Activated CD4-positive, alpha-beta T cell treated with anti-CD3 and anti-CD28 coated beads for 48 hours (primary cell): ENCODE measurements at places on chromosomes 5 and 9.

DNA sequence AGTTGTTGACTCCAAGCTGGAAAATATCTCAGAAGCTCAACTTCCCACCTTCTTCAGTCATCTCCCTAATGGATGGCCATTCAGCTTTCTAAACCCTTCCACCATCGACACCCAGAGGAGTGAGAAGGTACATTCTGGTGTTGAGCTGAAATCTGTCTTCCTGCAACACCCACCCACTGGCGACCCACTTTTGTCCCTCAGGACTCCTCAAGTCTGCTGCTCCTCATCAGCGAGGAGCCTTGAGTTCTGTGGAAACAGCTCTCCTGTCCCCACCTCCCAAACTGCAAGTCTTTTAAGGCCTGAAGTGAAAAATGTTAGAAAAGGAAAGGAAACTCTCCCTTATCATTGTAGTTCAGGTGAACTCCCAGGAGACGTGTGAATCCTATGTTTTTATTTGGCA is 111.5 kb upstream of the HAND1 start:
- no peak for DNase-seq

- peak; percentile 19 for DNase-seq
These were observed 4.5 kb downstream of the LSM11 start for GRCh38 chr5:157747766-157748700.

GRCh38 chr5:55497712-55498111 is 37.1 kb downstream of the PLPP1 start:
- no peak for DNase-seq

GRCh38 chr5:17343675-17344074 is 126.2 kb downstream of the BASP1 start:
- no peak for DNase-seq

GRCh38 chr9:93009337-93010015 is 49.0 kb upstream of the SUSD3 start:
- no peak for DNase-seq

DNA sequence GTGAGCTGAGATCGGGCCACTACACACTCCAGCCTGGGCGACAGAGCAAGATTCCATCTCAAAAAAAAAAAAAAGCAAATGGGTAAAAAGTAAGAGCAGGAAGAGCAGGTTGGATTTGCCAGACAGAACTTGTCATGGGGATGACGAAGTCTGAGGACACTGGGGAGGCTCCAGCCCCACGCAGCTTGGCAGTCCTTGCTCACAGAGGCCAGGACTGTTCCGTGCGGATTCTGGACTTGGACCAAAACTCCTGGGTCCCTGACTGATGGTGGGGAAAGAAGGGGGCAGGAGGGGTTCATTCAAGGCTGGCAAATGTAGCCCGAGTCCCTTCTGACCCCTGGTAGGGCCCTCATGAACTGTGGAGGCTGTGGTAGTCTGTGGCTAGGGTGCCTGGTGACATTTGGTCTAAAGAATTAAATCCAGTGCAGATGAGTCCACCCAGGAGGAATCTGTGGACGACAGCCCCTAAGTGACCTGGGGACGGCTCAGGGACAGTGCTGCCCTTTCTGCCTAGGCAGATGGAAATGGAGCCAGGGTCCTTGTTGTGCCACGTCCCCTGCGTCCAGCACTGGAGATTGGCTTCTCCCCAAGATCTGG is 3.1 kb downstream of the FGD3 start:
- no peak for DNase-seq

GRCh38 chr9:96027251-96028131 is 152.0 kb downstream of the ERCC6L2 start:
- no peak for DNase-seq

GRCh38 chr9:36074870-36075532 is 38.3 kb downstream of the RECK start:
- no peak for DNase-seq

DNA sequence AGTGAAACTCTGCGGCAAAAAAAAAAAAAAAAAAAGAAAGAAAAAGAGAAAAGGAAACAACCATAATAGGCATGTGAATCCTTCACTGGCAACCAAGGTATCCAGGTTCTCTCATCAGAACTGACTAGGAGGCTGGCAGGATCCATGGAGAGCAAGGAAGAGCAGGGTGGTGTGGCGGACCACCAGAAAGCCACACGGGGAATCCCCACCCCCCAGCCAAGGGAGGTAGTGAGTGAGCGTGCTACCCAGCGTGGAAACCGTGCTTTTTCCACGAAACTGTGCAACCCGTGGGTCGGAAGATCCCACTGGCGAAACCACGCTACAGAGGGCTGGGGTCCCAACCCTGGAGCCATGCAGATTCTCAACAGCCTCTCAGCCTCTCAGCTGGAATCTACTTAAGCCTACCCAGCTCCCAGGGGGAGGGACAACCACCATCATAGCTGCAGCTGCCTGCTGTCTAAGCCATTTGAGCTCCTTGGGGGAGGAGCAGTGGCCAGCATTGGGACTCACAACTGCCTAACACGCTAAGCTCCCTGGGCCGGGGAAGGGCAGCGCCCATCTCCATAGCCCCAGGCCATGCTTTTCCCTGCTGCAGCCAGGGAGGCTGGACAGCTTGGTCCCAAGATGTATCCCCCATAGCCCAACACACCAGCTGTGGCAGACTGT is 91.6 kb downstream of the PRELID2 start:
- DNase-seq, result no peak

DNA sequence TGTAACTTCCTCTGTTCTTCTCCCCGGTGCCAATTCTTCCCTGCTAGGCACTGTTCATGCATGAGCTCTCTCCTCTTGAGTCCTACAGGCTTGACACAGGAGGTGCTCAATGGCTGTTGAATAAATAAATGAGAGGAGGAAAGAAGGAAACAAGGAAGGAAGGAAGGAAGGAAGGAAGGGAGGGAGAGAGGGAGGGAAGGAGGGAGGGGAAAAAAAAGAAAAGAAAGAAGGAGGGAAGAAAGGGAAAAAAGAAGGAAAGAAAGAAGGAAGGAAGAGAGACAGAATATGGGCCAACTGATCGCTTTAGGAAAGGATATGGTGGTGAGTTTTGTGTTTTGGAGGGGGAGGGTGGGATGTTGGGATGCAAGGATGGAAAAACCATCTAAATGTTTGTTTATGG is 6.4 kb downstream of the KCNMB1 start:
- no peak for DNase-seq

DNA sequence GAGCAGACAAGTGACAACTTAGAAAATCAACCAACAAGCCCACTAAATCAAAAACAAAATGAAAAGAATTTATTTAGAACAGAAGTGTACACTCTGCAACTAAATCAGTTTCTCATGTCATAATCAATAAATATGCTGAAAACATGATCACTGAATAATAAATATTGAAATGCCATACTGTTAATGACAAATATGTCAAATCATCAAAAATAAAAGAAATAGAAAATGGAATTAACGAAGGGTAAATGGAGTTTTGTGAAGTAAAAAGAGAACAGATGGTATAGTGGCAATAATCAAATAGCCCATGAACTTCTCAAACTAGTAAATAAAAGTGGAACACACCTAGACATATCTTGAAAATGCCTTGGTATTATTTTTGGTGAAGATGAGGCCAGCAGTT is 744.9 kb downstream of the TAF11L14 start:
- no peak for DNase-seq

GRCh38 chr5:150487199-150488061 is 20.5 kb upstream of the NDST1 start:
- DNase-seq, result no peak
